ENCODE measurements at places on chromosomes 16 and 17.
A peak's percentile ranks its signal among the peaks of the same experiment; 100 is the strongest.

DNA sequence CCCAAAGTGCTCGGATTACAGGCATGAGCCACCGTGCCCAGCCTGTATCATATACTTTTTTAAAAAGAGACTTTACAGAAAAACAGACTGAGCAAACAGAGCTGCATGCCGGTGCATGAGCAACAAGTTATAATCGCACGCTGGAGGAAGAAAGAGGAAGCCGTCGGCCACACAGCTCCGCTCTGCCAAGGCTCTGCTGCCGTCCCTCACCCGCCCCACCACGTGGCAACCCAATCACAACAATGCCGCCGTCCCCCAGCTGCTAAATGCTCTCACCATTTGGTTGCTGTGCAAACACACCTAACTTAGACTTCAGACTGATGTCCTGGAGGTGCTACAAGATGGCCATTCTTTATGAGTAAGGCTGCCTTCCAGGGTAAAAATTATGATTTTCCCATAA is 83.5 kb downstream of the ADCY9 start:
- DNase-seq: no peak

DNA sequence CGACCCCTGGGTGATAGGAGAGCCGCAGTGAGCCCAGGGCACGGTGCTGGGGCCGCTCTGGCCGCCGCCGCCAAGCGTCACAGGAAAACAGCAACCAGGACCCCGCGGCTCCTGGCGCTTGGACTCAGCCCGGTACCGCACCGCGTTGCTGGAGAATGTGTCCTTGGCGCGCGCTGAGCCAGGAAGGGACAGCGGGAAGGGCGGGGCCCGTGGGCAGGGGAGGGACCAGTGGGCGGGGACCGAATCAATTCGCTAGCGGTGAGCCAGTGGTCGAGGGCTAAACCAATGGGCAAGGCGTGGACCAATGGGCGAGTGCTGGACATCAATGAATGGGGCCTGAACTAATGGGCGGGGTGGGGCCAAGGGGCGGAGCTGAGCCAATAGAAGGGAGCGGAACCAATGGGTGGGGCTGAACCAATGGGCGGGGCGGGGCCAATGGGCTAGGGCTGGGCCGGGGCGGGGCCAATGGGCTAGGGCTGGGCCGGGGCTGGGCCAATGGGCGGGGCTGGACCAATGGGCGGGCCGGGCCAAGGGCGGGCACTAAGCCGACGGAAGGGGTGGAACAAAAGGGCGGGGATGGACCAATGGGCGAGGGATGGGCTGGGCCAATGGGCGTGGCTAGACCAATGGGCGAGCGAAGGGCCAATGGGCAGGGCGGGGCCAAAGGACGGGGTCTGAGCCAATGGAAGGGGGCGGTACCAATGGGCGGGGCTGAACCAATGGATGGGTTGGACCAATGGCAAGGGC is 6.3 kb upstream of the FLYWCH1 start:
- peak; percentile 100 for DNase-seq

- peak; percentile 81 for DNase-seq
Measured at GRCh38 chr17:67378454-67379250, 1.6 kb downstream of the PITPNC1 start.

DNA sequence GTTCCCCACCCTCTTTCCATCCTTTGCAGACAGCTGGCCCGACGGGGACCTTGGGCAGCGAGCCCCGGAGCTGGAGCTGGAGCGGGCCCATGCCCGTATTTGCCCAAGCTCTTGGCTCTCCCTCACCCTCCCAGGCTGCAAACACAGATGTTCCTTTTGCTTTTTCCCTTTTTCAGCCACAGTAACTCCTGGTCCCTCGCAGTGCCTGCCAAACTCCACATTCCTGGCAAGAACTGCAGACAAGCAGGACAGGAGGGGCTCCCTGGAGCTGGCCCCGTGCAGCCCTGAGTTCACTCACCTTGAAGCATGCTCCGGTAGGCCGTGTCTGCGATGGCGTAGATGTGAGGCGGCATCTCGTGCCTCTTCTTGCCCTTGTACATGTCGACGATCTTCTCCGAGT is 33.9 kb downstream of the MYH11 start:
- DNase-seq: no peak

- DNase-seq: no peak
Measured at GRCh38 chr17:74824961-74825627, 34.6 kb downstream of the GRIN2C start.

GRCh38 chr17:62937606-62938005 is 28.4 kb upstream of the TANC2 start:
- DNase-seq: no peak

DNA sequence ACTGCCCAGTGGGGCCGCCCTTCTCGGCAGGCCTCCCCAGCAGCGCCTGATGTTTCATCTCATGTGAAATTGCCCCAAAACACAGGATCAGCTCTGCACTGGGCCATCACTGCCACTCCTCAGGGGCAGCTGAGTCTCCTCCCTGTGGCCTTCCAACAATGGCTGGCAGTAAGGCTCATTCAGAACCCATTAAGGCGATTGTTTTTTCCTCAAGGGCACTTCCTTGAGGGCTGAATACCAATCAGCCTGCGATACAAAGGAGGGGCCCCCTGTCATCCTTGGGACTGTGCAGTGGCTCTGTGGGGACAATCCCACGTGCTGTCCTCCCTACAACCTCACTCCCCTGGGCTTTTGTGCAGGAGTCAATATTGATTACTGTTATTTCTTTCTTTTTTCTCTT is 47.5 kb downstream of the XYLT1 start:
- no peak for DNase-seq

DNA sequence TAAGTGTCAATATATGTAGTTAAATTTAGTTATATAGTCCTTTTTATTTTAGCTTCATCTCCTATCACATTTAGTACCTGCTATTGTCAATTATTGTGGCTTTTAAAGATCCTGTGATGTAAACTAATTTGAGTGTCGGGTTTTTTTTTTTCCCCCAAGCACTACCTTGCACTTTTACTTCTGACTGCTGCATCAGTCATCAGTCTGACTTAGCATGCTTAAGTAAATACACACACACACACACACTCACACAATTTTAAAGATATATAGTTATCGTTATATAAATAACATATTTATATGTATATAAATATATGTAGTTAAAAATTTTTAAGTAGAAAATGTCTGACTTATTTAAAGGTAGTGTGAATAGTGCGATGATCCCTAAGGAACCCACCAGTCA is 127.2 kb downstream of the BCAS3 start:
- DNase-seq: no peak

GRCh38 chr16:50763211-50763610 is 21.3 kb downstream of the CYLD start:
- DNase-seq: no peak

DNA sequence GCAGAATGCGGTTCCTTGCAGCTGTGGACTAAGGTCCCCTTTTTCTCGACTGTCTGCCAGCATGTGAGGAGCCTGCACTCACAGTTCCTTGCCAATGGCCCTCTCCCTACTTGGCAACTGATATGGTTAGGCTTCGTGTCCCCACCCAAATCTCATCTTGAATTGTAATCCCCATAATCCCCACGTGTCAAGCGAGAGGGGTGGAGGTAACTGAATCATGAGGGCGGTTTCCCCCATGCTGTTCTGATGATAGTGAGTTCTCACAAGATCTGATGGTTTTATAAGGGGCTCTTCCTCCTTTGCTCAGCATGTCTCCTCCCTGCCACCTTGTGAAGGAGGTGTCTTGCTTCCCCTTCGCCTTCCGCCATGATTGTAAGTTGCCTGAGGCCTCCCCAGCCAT is 19.9 kb downstream of the CIAPIN1 start:
- no peak for DNase-seq

DNA sequence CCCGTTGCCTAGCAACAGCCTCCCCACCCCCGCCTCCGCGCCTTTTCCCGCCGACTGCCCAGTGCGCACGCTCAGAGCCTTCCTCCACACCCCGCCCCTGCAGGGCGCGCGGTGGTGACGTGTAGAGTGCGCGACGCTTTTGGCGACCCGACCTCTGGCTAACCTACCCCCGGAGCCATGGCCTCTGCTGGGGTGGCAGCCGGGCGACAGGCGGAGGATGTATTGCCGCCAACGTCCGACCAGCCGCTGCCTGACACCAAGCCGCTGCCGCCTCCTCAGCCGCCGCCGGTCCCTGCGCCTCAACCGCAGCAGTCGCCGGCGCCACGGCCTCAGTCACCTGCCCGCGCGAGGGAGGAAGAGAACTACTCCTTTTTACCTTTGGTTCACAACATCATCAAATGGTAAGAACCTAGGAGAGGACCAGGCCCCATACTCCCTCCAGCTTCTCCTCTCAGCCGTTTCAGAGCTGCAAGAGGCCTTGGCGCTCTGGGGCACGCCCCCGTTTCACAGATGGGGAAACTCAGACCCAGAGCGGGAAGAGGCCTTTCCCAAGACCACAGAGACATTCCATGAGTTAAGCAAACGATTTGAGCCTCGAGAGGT is at the start of gene MED9:
Gene MED9 (plus strand): TSS at position 136 of the 603 bp plus-strand sequence. CDS start 42 bp downstream, at position 178.
- peak; percentile 94 for DNase-seq
